ENCODE measurements at places on chromosomes 1 and 21. TPM values are rescaled to one million over a fixed set of nuclear protein-coding genes. Genes with fewer than 3 reads are reported as not detected.

PLPPR4 gene
- 1.8 TPM for total RNA-seq

CPLANE2 gene
- total RNA-seq = 16.5 TPM

GPA33 gene
- not detected for total RNA-seq

CAMK2N1 gene
- 38.2 TPM for total RNA-seq

CHIA gene
- not detected for total RNA-seq

LCE3E gene
- not detected for total RNA-seq

GRCh38 chr1:38474738-38475623 lies 384.6 kb downstream of the RRAGC start:
- no peaks in the 10 kb centered on the region for H3K36me3 ChIP-seq
- DNase-seq = no peak
- H3K4me1 ChIP-seq = no peaks in the 10 kb centered on the region

DNA sequence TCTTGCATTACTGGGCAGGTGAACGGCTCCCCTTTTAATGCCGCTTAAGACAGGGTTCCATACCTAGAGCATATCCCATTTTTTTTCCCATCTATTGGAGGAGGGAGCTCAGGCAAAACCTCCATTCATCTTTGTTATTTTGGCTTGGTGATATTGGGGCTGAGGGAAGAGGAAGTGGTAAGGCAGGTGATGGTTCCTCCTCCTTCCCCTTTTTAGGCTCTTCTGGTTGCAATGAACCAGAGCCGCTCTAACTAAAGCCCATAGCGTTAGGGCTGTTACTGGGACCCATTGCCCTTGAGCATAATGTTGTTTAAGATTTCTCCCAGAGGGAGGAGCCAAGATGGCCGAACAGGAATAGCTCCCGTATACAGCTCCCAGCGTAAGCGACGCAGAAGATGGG lies 21.1 kb downstream of the PYHIN1 start:
- H3K27ac ChIP-seq = no peak overlapping the region
- H3K4me3 ChIP-seq = no peak overlapping the region
- no peaks in the 10 kb centered on the region for H3K27me3 ChIP-seq

DNA sequence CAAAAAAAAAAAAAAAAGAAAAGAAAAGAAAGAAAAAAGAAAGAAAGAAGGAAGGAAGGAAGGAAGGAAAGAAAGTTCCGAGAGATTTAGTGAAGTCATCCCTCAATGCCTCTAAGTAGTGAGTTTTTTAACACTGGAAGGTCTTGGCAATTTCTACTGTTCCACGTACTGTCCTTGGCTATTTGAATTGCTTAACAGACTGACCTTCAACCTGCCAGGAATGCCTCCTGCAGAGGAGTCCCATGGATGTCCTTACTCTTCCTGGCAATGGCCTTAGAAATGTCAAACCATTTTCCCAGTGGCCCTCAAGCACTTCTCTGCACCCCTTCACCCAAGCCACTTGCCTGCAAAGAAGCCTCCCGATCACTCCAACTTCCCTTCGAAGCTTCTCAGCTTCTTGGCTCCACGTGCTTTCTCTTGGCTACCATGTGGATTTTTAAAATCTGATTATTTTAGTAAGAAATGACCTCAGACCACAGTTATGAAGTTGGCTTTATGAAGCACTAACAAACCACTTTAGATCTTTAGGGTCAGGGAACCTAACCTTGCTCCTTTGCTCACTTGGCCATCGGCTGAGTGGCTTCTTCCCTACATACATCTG lies 43.7 kb upstream of the ABCG1 start:
- no peaks in the 10 kb centered on the region for H3K4me1 ChIP-seq
- no peak overlapping the region for H3K4me3 ChIP-seq
- H3K27ac ChIP-seq = no peak overlapping the region
- peaks cover 10% of the 10 kb centered on the region for H3K27me3 ChIP-seq
- no peak for DNase-seq

DNA sequence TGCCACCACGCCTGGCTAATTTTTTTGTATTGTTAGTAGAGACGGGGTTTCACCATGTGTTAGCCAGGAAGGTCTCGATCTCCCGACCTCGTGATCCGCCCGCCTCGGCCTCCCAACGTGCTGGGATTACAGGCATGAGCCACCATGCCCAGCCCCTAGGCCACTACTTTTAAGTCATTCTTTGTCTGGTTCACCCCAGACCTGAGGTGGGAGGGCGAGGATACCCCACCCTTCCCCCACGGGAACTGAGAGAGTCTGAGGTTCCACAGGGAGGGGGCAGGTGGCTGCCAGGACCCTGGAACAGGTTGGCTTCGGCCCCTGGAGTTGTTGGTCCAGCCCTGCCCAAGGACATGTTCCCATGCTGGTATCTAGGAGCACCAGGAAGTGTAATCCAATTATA lies 7.7 kb upstream of the SDC3 start:
- no peak overlapping the region for H3K4me3 ChIP-seq
- no peaks in the 10 kb centered on the region for H3K27me3 ChIP-seq
- no peak overlapping the region for H3K27ac ChIP-seq

DNA sequence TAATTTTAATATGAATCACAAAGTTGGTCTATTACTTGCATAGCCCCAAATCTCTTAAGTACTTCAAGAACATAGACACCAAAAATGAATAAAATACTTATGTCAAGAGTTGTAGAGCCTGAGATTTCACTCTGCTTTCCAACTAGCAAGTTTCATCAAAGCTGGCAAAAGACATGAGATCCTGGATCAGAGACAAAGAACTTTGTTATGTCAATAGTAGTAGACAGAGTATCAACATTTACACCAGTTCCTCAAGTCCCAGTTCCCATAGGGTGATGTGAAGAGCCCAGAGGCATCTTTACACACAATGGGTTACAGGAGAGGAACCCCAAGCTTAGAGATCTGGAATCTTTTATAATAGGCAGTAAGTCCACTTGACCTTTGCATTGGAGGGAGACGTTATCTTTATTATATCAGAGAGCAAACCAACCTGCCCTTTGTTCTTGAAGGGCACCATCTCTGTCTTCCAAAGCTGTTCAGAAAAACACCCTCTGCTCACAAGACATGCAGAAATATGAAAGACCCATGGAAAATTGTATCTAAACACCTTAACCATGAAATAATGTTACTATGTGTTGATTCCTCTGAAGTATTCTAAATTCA lies 174.4 kb upstream of the GALNT2 start:
- no peaks in the 10 kb centered on the region for H3K27me3 ChIP-seq
- H3K4me3 ChIP-seq = no peak overlapping the region
- DNase-seq = no peak
- H3K36me3 ChIP-seq = no peaks in the 10 kb centered on the region
- no peak overlapping the region for H3K27ac ChIP-seq
- H3K4me1 ChIP-seq = no peaks in the 10 kb centered on the region

DNA sequence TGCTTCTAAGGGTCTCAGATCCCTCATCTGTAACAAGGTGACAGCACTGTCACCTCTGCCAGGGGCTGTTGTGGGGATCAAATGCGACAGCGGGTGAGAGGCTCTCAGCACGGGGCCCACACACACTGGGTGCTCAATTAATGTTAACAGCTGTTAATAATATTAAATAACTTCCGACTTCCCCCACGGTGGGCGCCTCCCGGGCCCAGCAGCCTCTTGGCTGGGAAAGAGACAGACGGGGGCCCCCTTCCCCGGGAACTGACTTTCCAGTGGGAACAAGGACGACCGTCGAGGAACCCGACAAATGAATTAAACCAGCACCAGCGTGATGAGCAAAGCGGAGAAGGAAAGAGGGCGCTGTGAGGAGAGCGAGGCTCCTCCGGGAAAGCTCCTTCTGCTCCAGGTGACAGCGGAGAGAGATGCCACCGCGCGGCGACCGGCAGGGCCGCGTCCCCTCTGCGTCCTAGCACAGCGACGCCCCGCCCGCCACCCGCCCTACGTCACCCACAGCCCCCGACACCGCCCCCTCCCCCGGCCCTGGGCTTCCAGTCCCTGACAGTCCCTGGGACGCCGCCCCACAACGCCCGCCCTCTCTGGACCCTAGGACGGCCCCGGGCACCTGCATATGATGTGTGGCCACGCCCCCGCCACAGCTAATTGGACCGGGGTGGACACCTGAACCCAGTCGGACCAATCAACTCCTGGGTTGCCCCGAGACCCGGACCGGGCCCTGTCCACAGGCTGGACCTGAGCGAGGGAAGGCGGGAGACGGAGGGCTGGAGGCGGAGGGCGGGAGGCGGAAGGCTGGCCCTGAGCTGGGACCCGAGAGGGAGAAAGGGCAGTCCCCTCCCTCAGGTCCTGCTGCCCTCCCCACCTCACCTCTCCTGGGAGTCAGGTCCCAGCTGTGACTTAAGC lies 38.2 kb downstream of the MATN1 start:
- H3K4me1 ChIP-seq = peaks cover 3% of the 10 kb centered on the region
- no peak for DNase-seq
- H3K27ac ChIP-seq = no peak overlapping the region
- H3K36me3 ChIP-seq = no peaks in the 10 kb centered on the region

- no peaks in the 10 kb centered on the region for H3K36me3 ChIP-seq
- no peak overlapping the region for H3K4me3 ChIP-seq
- peaks cover 7% of the 10 kb centered on the region for H3K27me3 ChIP-seq
- DNase-seq = no peak
- no peak overlapping the region for H3K27ac ChIP-seq
Observed at GRCh38 chr1:29671446-29672356, 435.4 kb downstream of the PTPRU start.

DNA sequence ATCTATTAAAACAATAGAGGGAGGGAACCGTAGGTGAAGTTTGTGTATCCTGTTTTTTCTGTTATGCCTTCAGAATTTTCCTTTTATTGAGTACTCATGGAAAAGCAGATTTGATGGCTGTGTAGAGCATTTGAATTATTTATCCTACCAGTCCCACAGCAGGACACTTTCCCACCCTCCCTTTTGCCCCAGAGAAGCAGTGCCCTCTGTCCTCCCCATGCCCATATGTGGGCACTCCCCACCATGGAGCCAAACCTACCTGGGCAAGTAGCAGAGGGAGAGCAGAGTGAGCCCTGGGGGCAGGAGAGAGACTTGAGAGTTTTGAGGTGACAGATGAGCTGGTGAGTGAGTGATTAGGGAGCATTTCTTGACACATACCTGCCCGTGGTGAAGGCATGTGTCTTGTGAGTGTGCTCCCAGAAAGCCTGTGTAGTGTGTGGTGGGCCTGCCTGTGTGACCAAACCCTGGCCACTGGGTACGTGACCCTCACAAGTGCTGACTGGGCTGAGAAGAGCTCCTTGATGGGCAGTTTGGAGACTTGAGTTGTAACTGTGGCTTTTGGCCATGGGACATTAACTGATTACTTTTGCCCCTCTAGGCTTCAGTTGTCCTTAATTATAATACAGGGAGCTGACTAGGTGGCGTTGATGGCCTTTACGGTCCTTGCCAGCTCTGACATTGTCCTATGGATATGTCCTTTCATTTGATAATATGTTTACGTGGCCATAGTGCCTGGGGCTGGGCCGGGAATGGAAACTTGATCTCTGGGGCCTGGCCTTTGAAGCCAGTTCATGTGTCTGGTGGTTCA lies 3.6 kb downstream of the PSEN2 start:
- H3K27me3 ChIP-seq = no peaks in the 10 kb centered on the region
- H3K36me3 ChIP-seq = no peaks in the 10 kb centered on the region
- H3K4me3 ChIP-seq = no peak overlapping the region
- DNase-seq = no peak

DNA sequence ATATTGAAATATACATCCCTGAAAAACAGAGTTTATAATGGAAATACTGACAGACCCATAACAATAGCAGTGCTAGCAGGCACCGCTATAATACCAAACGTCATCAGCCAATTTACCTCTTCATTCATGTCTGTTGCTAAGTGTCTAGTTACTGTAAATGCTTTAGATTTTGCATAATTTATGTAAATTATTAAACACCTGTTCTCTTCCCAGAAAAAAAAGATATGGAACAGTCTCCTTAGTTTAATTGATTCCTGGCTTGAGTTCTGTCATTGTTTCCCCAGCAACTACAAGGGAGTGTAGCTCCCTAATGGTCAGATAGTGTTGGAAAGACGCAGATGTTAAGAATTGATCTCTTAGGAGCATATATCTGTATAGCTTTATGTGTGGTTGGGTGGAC lies 817.9 kb upstream of the ADGRL2 start:
- H3K4me1 ChIP-seq = no peaks in the 10 kb centered on the region
- no peak overlapping the region for H3K27ac ChIP-seq
- no peaks in the 10 kb centered on the region for H3K36me3 ChIP-seq
- H3K27me3 ChIP-seq = no peaks in the 10 kb centered on the region
- H3K4me3 ChIP-seq = no peak overlapping the region

GRCh38 chr1:236315092-236315491 lies 33.3 kb upstream of the ERO1B start:
- H3K4me3 ChIP-seq = no peak overlapping the region
- H3K27me3 ChIP-seq = no peaks in the 10 kb centered on the region
- no peak overlapping the region for H3K27ac ChIP-seq
- H3K4me1 ChIP-seq = no peaks in the 10 kb centered on the region

DNA sequence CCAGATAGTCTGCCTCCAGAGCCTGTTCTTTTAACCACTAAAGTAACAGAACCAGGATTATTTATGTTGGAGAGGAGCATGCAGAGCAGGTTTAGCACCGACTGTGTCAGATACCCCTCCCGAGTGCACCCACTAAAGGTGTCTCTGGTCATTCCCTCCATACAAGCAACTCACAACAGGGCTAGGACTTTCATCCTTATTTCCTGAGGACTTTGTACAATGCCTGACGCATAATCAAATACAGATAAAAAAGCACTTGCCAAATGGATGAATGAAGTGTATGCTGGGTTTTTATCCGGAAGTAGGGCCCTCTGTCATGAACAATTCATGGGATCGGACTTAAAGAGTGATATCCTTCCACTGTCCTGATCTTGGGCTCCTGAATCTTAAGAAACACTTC lies 26.0 kb downstream of the RPL5 start:
- no peak overlapping the region for H3K4me3 ChIP-seq
- H3K36me3 ChIP-seq = no peaks in the 10 kb centered on the region
- H3K4me1 ChIP-seq = no peaks in the 10 kb centered on the region
- no peaks in the 10 kb centered on the region for H3K27me3 ChIP-seq
- DNase-seq = no peak

- H3K4me1 ChIP-seq = peaks cover 48% of the 10 kb centered on the region
- H3K27ac ChIP-seq = peak overlapping the region; percentile 89
- DNase-seq = peak; percentile 98
- H3K36me3 ChIP-seq = no peaks in the 10 kb centered on the region
- peak overlapping the region; percentile 82 for H3K4me3 ChIP-seq
Observed at GRCh38 chr21:29299916-29300806, 1.4 kb downstream of the BACH1 start.

DNA sequence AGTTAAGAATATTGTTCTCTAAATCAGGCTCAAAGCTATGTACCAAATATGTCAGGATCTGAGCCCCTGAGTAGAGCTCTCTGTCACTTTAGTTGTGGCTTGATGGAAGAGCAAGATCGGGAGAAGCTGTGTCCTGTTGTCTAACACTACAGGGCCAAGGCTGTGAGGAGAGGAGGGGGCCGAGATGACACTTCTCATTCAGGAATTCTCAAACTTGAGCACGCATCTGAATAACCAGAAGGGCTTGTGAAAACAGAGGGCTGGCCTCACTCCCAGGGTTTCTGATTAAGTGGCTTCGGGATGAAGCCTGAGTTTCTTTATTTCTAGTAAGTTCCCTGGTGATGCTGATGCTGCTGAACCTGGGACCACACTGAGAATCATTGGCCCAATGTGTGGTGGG lies 209.2 kb upstream of the DAB1 start:
- no peak for DNase-seq
- H3K27me3 ChIP-seq = no peaks in the 10 kb centered on the region
- no peak overlapping the region for H3K4me3 ChIP-seq
- no peak overlapping the region for H3K27ac ChIP-seq

- H3K27me3 ChIP-seq = no peaks in the 10 kb centered on the region
- peaks cover 13% of the 10 kb centered on the region for H3K4me1 ChIP-seq
- H3K36me3 ChIP-seq = no peaks in the 10 kb centered on the region
Observed at GRCh38 chr1:153962088-153963029, 978 bp downstream of the SLC39A1 start.

GRCh38 chr1:110648417-110648816 lies 26.3 kb downstream of the KCNA3 start:
- H3K27ac ChIP-seq = no peak overlapping the region
- no peaks in the 10 kb centered on the region for H3K36me3 ChIP-seq
- peaks cover 16% of the 10 kb centered on the region for H3K4me1 ChIP-seq
